ENCODE measurements at places on chromosomes 11 and 22.

GRCh38 chr22:30314915-30315314 is 11.8 kb downstream of the TBC1D10A start:
- DNase-seq = no peak

- no peak for DNase-seq
These were observed 53.2 kb downstream of the HIRA start for GRCh38 chr22:19378344-19378674.

GRCh38 chr11:69372589-69373250 is 78.8 kb downstream of the MYEOV start:
- DNase-seq = no peak

DNA sequence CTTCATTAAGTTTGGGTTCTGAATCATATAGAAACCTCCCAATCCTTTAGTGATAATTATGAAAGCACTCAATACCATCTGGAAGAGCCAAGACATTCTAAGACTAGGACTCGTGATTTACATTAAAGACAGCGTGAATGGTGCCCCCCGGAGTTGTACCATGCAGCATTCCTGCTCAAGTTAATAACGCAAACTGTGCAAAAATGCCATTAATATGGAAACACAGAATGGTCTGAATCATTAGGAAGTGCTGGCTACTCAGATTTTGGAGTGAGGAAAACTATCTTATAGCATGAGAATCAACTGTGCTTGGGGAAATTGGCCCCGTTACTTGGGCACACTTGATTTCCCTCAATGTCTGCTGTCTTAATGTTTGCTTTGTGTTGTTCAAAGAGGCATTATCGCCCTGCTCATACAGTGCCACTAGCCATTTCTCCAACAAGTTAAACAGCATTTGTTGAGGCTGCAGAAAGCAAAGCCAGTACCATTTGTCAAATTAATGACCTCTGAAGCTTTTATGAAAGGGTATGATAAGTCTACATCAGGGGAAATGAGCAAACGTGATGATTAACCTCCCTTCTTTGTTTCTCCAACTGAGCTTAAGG is 18.5 kb upstream of the TPH1 start:
- DNase-seq = peak; percentile 37

GRCh38 chr11:55572548-55572947 is 620 bp downstream of the OR4C16 start:
- no peak for DNase-seq

DNA sequence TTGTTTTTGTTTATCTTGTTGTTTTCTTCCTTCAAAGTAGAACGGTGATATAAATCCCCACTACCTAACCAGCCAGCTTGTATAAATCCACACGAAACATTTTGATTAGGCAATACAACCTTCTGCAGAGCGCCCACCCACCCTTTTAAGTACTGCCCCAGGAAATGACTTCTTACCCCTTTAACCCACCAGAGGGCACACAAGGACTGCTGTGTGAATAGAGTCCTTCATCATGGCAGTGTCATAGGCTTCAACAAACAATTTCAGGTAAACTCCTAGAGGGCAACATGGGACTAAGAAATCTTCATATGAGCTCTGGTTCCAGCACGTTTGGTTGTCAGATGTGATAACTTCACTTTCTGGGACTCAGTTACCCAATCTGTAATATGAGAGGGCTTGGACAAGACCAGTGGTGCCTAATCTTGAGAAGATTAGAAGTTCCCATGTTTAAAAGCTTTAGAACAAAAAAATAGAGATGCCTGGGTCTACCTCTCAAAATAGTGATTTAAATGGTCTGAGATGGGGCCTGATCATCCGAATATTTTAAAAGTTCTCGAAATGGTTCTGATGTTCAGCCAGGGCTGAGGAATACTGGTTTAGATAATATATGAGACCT is 56.1 kb downstream of the PIWIL4 start:
- peak; percentile 65 for DNase-seq

- no peak for DNase-seq
These were observed 62.5 kb upstream of the CRTAM start for GRCh38 chr11:122775675-122776271.

GRCh38 chr11:21814169-21814568 is 378.7 kb upstream of the ANO5 start:
- DNase-seq = no peak

- no peak for DNase-seq
These were observed 65.6 kb downstream of the CCDC81 start for GRCh38 chr11:86440305-86440716.

DNA sequence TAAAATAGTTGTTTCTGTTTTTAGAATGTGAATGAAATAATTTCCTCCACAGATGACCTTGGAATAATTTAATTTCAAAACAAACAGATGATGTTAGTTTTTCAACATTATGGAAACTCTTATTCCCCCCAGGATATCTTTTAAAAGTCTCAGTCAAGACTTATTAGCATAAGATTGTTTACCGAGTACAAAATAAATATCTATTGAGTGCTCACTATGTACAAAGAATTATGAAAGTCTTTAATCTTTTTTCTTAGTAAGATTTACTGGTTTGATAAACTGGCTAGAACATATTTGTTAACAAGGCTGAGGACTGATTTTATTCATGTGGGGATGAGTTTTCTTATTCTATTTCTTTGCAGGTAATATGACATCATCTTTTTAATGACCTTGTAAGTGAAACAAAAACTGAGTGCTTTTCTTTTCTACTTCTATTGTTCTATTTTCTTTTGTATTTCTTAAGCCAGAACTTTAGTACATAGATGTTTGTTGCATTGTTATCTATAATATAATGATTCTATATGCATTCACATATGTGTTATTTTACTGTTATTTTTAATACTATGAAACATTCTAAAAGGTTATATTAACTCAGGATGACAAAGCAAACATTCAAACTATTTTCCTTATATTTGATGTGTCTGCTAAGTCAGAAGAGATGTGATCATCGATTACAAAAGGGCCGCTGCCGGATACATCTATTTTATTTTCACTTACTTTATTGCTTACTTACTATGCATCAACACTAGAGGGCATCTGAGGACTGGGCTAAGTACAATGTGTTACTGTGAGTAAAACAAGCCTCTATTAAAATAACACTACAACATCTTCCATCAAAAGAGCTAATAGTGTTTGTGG is 111.0 kb upstream of the ARHGAP42 start:
- DNase-seq = peak; percentile 61

- DNase-seq = no peak
These were observed 35.8 kb downstream of the ARHGAP1 start for GRCh38 chr11:46664612-46665011.

DNA sequence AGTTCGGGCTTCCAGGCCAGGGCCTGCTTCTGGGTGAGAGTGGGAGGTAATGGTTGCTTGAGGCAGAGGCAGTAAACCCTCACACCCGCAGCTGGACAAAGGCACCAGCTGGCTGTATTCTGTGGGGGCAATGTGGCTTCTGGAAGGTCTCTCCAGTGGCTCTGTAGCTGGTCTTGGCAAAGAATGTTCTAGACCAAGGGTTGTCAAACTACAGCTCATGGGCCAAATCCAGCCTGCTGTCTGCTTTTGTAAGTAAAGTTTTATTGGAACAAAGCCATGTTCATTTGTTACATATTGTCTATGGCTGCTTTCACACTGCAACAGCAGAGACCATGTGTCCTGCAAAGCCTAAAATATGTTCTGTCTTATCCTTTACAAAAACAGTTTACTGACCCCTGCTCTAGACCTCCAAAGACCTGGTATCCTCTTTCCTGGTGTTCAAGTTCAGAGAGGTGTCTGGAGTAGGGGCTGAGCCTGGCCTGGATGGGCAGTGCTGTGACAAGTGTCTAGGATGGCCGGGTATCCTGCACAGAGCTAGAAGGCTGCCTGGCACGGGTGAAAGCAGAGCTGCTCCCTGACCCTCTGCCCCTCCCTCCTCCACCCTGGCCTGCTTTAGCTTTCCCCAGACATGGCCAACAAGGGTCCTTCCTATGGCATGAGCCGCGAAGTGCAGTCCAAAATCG is 3.4 kb downstream of the TAGLN start:
- no peak for DNase-seq

GRCh38 chr22:30047364-30047738 is 32.9 kb upstream of the HORMAD2 start:
- no peak for DNase-seq

- no peak for DNase-seq
These were observed 18.4 kb downstream of the MAFF start for GRCh38 chr22:38220163-38220562.

DNA sequence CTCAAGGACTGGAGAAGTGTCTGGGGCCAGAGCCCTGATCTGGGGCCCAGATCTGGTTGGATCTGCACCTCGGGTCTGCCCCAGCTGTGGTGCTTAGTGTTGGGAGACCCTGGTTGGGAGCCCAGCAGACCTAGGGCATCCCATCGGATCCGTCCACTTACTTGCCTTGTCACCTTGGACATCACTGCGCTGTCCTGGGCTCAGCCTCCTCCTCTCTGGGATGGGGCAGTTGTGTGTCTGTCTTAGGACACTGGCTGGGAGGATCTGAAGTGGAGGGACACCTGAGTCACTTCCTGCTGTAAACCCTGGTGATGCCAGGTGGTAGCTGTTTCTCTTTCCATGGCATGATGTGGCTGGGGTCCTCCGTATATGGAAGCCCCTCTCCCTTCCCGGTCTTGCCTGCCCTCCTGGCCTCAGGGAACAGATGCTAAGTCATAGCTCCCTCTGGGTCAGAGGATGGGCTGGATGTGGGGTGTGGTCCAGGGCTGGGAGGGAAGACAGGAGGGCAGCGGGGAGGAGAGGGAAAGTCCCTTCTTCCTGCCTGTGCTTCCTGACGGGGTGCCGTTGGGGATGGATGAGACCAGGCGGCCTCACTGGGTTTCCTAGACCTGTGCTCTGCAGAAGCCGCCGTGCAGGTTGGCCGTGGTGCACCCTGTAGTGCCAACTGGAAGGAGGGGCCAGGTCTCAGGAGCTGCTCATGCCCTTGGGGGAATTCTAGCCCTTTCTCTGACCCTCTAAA is 12.1 kb upstream of the OMP start:
- no peak for DNase-seq

DNA sequence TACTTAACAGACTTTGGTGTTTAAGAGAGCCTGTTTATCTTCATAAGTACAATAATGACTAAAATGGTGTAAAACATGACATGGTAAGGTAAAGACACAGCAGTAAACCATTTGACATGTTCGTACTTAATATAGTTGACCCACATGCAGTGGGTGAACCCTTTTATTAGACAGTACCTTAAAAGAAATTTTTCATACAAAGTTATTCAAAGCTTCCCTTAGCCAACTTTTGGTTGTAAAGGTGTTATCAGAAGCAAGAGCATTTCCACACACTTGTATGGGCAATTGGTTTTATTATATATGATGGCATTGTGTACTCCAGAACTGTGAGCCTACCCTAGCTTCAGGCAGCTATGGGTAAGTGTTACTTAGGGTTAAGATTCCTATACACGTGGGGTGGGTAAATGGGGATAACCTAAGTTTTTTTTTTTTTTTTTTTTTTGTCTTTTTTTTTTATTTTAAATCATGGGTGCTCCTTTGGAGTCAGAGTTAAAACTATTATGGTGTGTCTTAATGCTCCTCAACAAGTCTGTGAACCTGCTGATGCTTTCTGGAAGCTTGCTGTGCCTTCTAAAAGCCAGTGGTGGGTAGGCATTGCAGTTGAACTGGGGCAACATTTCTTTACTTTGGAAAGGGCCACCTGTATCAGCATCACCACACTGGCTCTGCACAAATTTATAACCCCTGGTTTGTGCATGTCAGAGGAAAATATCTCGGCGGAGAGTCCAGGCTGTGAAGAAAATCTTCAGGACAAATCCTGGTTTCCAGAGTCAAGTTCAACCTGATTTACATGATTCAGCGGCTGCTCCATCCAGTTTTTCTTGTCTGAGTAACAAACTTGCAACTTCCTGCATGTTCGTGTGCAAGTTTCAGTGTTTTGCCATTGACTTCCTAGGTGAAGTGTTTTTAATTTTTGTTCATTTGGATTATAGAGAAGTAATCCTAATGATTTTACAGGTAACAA is 3.3 kb downstream of the PCF11 start:
- no peak for DNase-seq

GRCh38 chr11:46450846-46451477 is 59.4 kb upstream of the CHRM4 start:
- DNase-seq = no peak

GRCh38 chr11:126700768-126701519 is 299.6 kb downstream of the KIRREL3 start:
- no peak for DNase-seq

GRCh38 chr22:24554313-24555164 is at the start of gene GUCD1:
Gene GUCD1 (minus strand): TSS chr22:24555138. CDS start chr22:24554991, 147 bp downstream.
- DNase-seq = no peak

DNA sequence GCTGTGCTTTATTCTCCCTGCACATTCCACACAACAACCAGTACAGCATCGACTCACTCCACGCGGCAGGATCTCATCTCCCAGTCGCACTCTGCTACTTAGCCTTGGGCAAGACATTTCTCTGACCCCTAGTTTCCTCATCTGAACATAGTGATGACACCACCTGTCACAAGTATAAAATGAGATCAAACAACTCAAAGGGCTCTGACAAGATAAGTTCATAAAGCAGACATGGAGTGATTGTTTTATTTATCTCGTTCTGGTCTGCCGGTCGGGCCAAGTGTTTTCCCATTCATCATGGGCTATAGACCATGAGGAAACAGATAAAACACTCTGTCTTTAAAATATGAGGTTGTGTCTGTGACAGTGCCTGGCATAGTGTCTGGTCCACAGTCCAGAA is 35.0 kb downstream of the DSCAML1 start:
- no peak for DNase-seq

DNA sequence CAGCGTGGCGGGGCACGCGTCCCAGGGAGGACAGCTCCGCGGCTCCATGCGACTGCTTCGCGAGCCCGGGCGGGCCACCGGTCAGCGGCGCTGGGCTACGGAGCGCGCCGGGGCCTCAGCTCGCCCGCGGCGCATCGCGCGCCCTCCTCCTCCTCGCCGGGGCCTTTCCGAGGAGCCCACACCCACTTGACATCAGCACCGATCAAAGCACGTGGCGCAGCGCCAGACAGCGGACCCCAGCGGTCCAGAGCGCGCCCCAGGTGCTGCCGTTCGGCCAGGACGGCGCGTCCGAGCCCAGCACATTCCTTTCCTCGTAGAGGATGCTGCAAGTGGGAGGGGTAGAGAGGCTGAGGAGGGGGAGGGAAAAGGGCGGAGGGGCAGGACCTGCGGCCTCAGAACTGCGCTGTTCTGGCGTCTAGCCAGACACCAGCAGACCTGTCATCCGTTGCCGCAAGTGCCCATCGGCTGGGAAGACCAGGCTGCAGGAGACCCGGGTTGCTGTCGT is 88.6 kb downstream of the PLEKHA7 start:
- DNase-seq = no peak

- no peak for DNase-seq
These were observed 398 bp upstream of the FAM89B start for GRCh38 chr11:65571940-65572339.

DNA sequence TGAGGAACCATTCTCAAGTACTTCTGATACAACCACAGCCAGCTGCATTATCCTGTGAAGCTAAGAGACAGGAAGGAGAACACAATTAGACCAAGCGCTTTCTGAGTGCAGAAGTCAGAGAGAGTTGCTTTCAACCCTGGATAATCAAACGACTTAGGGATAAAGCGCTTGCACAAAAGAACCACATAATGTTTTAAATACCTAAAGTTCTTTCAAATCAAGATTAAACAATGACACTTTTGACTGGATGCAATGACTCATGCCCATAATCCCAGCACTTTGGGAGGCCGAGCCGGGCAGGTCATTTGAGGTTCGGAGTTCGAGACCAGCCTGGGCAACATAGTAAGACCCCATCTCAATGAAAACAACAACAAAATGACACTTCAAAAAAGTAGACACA is 145.1 kb downstream of the SWAP70 start:
- DNase-seq = no peak

- no peak for DNase-seq
These were observed 53.1 kb upstream of the NAV2 start for GRCh38 chr11:19659529-19659928.
